ENCODE measurements at places on chromosomes 12 and 14. TPM values are rescaled to one million over a fixed set of nuclear protein-coding genes. Genes with fewer than 3 reads are reported as not detected.

Gene ACRBP
- total RNA-seq: 3.4 TPM

DNA sequence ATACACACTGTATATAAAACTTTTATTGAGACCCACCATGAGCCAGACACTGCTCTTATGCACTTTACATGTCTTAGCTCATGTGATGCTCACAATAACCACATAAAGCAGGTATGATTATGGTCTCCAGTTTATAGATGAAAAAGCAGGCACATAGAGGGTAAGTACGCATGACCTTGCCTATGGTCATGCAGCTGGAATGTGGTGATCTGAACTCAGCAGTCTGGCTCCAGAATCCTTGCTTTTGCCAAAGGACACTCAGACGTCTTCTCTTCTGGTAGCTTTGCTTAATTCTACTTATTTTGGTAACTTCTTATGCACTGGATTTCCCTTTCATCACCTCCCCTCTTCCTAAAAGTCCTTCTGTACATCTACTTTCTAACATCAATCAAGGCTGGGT lies 103.3 kb upstream of the CRY1 start:
- no peaks in the 10 kb centered on the region for H3K4me1 ChIP-seq
- H3K36me3 ChIP-seq: no peaks in the 10 kb centered on the region
- H3K27me3 ChIP-seq: no peaks in the 10 kb centered on the region
- no peak overlapping the region for H3K27ac ChIP-seq
- no peak for DNase-seq
- H3K4me3 ChIP-seq: no peak overlapping the region

- no peaks in the 10 kb centered on the region for H3K27me3 ChIP-seq
- peaks cover under 1% of the 10 kb centered on the region for H3K4me1 ChIP-seq
- no peak for DNase-seq
- no peaks in the 10 kb centered on the region for H3K36me3 ChIP-seq
- H3K27ac ChIP-seq: no peak overlapping the region
Observed at GRCh38 chr12:52266514-52266913, 7.9 kb upstream of the KRT86 start.

GRCh38 chr14:36768638-36769337 lies 107.1 kb downstream of the PAX9 start:
- H3K4me3 ChIP-seq: no peak overlapping the region
- no peak for DNase-seq
- no peaks in the 10 kb centered on the region for H3K4me1 ChIP-seq
- no peak overlapping the region for H3K27ac ChIP-seq
- H3K36me3 ChIP-seq: no peaks in the 10 kb centered on the region
- H3K27me3 ChIP-seq: no peaks in the 10 kb centered on the region

Gene GARIN6
- total RNA-seq: not detected

GRCh38 chr12:61758661-61759060 lies 501.5 kb upstream of the USP15 start:
- H3K27ac ChIP-seq: no peak overlapping the region
- no peak overlapping the region for H3K4me3 ChIP-seq
- no peak for DNase-seq
- H3K4me1 ChIP-seq: no peaks in the 10 kb centered on the region

DNA sequence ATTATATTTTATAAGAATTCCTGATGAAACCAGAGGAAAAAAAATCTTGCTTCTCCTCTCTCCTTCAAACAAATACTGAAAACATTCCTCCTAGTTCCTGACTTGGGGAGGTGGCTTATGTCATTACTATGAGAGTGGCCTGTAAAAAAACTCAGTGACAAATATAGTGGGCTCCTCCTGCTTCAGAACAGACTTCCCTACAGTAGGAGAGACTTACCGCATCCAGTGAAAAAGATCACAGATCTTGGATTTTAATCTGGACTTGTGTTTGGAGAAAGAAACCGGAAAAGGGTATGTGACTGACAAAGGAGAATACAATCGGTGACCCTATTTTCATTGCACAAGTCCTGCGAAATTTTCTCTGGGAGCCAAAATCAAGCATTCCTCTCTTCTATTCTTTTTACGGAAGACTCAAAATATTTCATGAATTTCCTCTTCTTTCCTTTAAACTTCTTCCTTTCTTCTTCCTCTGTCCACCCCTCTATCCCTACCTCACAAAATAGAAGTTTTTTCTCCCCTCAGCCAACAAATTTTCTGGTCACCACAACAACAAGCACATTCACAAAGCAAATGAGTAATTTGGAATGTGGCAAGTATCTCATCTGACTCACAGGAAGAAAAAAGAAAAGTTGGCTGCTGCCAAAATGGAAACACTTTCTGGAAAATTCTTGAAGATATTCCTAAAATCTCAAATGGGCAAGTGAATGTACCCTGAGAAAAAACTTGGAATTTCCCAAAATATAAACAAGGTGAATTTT lies 185.1 kb upstream of the CDKN3 start:
- H3K4me3 ChIP-seq: no peak overlapping the region
- H3K27ac ChIP-seq: no peak overlapping the region
- no peaks in the 10 kb centered on the region for H3K4me1 ChIP-seq

- H3K4me1 ChIP-seq: peaks cover 5% of the 10 kb centered on the region
- H3K36me3 ChIP-seq: no peaks in the 10 kb centered on the region
- H3K27me3 ChIP-seq: no peaks in the 10 kb centered on the region
- H3K27ac ChIP-seq: no peak overlapping the region
- DNase-seq: no peak
- H3K4me3 ChIP-seq: no peak overlapping the region
Observed at GRCh38 chr14:33928895-33929294, 22.0 kb downstream of the EGLN3 start.
